ENCODE measurements at places on chromosomes 4 and X.

DNA sequence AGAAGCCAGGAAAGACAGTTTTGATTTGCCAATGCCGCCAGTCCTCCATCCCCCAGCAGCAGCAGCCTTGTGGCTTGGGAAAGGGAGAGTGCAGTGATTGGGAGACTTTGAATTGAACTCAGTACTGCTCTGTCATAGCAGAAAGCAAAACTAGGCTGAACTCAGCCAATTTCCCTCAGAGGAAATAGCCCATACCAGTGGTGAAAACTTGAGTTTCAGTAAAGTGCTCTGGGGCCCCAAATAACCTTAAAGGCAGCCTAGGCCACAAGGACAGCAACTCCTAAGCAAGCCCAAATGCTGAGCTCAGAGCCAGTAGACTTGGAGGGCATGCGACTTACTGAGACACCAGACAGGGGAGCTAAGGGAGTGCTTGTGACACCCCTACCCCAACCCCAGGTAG is 2.0 kb upstream of the PROM1 start:
- no peak for DNase-seq

- no peak for DNase-seq
These were observed 12.7 kb downstream of the CPZ start for GRCh38 chr4:8605289-8605688.

DNA sequence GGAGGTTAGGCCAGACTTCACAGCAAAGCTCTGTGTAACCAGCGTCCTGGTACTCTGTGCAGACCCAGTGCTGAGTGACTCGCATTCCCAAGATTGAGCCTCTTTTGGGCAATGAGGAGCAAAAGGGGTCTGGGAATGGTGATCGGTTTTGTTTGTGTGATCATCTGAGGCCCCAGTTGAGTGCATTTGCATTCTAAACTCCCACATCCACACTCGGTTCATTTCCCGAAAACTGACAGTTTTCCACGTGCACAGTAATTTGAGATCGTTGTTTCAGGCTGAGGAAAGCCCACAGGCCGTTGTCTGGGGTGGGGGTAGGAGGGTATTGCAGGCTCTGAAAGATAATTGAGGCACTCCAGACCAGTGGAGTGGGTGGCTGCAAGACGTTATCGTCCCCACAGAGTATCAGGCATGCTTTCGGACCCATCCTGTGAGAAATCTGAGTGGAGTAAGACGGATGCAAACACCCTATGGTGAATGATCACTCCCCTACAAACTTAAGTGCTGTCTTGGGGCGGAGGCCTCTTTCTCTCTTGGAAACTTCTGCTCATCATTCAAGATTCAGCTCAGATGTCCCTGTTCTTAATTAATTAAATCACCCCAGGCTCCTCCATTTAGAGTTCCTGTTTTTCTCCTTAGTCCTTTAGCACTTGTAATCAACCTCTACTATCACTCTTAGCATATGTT is 96.1 kb downstream of the AFF1 start:
- no peak for DNase-seq

DNA sequence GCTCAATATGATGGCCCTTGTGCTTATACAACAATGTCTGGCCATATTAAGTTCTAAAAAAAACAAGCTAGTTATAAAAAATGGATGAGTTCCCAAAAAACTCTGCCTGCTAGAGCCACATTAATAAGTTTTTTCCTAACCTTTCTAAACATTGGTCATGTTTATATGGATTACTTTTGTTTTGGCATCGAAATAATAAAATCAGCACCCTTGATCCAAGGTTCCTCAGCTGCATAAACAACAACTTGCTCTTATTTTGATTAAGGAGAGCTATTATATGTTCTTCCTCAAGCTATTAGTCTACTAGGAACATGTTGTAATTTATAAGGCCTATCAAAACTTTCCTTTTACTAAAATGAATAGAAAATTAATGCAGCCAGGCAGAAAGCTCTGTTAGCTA is 48.4 kb downstream of the UNC5C start:
- no peak for DNase-seq

DNA sequence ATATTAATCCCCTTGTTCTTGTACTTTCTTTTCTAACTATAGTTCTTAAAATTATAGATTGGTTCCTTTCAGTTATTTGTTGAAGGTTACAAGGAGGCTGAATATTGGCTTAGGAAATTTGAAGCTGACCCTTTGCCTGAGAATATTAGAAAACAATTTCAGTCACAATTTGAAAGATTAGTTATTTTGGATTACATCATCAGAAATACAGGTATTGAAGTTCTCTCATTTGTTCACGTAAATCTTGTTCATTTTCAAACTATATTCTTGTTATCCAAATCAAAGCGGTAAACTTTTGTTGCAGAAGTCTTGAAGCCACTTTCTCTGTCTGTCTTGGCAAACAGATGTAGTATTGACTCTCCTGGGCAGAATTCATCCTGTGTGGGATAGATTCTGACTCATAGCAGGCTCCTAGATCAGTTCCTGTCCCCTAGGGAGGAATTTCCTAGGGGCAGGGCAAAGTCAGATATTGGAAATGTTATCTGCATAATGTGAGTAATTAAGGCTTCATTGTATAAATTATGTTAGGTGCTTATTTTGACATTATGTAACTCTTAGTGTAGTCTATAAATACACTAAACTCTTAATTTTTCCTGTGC is 25.2 kb downstream of the PI4K2B start:
- no peak for DNase-seq

DNA sequence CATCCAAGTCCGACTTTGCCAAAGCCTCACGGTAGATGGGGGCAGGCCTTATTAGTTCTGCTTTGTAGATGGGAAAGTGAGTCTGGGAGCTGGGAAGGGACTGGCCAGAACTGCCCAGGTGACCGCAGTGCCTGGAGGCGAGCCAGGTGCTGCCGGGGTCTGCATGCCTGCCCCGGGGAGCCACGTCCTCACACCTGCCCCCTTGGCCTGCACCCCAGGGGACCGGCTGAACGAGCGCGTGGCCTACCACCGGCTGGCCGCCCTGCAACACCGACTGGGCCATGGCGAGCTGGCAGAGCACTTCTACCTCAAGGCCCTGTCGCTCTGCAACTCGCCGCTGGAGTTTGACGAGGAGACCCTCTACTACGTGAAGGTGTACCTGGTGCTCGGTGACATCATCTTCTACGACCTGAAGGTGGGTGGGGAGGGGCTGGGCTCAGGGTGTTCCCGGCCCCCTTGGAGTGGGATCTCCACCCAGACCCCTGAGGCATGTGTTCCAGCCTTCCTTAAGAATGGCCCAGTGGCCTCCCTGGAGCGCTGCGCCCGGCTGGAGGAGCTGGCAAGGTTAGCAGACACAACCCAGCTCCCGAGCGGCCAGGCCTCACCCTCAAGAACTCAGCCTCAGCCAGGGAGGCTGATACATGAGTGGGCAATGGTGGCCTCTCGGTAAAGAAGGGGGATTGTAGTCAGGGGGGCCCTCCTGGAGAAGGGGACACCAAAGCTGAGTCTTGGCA is 32.1 kb upstream of the HTRA3 start:
- DNase-seq: no peak

- DNase-seq: no peak
These were observed 185.5 kb upstream of the AFF2 start for GRCh38 chrX:148314876-148315275.

DNA sequence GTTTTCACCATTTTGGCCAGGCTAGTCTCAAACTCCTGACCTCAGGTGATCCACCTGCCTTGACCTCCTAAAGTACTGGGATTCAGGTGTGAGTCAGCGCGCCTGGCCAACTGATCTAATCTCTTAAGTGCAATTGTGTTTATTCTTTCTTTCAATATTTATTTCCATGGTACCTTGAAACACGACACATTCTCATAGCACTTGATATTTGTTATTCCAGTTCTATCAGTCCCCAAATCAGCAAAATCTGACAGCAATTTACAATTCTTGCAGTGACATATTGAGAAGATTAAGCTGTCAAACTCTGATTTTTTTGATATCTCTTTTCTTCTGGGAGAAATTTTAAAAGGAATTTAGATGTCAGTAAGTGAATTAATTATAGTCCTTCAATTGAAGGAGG is 218.1 kb upstream of the FAT4 start:
- no peak for DNase-seq

DNA sequence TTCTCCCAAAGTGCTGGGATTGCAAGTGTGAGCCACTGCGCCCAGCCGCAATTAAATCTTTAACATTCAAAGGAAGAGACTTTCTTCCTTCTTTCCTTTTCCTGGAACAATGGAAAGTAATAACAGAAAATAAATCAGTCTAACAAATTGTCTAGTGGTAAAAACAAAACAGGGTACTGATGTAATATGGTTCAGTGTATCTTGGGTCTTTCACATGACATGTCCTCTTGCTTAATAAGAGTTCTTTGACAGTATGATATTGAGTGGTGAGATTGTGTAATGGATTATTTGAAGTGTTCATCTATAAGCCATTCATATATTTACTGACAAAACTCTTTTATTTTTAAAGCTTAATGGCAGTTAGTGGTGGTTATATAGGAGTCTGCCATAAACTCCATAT is 256.6 kb downstream of the SPRY1 start:
- no peak for DNase-seq

DNA sequence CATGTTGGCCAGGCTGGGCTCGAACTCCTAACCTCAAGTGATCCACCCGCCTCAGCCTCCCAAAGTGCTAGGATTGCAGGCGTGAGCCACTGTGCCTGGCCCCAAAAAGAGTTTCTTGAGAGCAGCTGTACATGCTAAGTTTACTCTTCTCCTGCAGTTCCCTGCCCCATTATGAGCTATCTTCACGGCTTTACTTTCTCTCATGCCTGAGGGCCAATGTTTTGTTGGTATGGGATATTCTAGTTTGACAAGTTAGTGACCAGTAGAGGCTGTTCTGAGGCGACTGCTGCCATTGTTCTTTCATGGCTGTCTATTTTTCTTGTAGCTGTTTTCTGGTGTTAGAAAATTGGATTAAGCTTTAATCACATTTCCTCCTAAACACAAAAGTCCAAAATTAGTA is 78.0 kb upstream of the STX18 start:
- DNase-seq: no peak

DNA sequence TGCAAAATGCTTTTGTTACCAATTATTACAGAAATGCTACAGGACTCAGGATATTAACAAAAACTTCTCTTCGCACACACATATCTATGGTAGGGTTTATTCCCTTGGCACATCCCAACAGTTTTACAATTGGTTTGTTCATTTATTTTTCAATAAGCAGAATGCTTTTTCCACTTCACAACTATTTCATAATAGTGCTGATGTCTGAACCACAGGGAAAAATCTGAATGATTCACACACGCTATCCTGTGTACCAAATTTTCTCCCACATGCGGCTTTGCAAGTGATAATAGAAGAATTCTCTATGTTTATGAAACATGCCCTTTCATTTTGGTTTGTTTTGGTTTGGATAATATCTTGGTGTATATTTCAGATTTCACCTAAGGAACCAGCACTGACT is 725.7 kb upstream of the TENM3 start:
- no peak for DNase-seq

GRCh38 chrX:154436374-154436982 is 476 bp upstream of the GDI1 start:
- peak; percentile 61 for DNase-seq

GRCh38 chr4:1871471-1872021 is 353 bp downstream of the NSD2 start:
- DNase-seq: no peak

- DNase-seq: no peak
These were observed 214.6 kb downstream of the FRMPD4 start for GRCh38 chrX:12352922-12353321.

DNA sequence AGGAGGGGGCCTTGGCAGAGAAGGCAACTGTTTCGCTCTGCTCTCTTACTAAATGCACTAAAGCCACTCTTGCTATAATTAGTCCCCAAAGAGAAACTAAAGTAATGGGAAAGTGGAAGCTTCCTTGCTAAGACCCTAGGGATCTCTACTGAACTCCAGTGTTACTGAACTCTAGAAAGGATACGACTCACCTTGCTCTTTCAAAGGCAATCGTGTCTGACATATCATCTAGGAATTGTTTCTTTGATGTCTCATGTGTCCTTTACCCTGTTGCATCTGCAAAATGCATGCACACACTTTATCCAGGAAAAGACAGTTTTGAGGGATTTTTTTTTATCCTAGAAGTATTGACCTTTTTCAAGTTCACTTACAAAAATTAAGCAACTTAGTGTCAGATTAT is 148.1 kb upstream of the FAM9B start:
- DNase-seq: no peak

DNA sequence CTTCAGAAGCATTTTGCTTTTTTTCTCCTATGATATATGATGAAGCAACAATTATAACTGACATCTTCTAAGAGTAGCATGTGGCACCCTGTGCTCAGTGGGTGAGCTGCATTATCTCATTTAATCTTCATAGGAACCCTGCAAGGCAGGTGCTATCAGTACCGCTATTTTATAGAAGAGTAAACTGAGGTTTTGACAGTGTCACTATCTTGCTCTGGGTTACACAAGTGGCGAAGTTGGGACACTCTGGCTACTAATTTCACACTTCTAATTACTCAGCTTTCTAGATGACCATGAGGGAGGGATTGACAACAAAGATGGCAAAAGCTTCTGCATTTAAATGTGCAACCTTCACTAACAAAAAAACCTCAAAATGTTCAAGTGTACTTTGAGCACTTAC is 76.9 kb upstream of the CAMK2D start:
- DNase-seq: no peak

GRCh38 chr4:164529486-164529885 is 224.4 kb upstream of the SMIM31 start:
- DNase-seq: no peak

DNA sequence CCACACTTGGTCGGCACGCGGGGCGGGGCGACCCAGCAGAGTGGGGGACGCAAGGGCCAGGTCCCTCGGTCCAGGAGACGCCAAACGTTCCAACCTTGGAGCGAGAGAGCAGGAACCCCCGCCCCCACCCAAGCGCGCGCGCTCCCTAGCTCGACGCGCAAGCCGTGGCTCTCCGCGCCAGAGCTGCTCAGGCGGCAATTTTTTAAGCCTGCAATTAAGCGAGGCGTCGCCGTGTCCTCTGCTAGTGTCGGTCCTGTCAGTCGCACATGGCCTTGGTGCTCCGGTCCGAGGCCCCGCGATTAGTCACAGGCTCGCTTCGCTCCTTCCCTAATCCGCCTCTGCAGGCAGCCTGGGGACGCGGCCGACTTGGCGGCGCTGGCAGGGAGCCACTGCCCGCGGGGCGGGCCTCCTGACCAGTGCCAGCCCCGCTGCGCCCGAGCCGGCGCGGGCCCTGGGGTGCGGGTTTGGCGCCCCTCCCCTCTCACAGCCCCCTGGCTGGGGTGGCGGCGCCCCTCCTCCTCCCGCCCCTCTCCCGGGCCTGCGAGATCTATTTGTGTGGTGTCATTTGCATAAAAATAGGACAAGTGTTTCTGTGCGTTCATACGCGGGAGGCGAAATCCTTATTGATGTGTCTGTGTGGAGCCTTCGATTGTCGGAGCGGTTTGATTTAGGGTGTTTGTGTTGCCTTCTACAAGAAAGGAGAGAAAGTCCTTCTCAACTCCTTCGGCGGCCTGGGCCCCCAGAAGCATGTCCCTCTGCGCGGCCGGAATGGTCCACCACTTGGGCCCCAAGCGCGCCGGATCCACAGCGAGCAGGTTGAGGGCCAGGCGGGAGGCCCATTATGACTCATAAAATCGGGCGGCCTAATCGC is 9.8 kb upstream of the BCOR start:
- DNase-seq: no peak

DNA sequence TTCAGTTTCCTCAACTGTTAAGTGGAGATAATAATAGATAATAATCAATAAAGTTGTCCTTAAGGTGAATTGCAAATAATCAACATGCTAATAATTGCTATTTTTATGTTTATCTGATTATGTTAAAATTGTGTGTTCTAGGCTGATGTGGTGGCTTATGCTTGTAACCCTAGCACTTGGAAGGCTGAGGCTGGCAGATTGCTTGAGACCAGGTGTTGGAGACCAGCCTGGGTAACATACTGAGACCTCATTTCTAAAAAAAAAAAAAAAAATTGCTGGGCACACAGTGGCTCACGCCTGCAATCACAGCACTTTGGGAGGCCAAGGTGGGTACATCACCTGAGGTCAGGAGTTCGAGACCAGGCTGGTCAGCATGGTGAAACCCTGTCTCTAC is 175.2 kb downstream of the GC start:
- DNase-seq: no peak
